ENCODE measurements at places on chromosomes 11 and 22. TPM values are rescaled to one million over a fixed set of nuclear protein-coding genes. Genes with fewer than 3 reads are reported as not detected.

MS4A4E gene
- total RNA-seq, result not detected

KCNJ1 gene
- not detected for total RNA-seq

TRIM51G gene
- total RNA-seq, result not detected

KRTAP5-7 gene
- not detected for total RNA-seq

TTC36 gene
- total RNA-seq, result 2.7 TPM

DEFB131B gene
- not detected for total RNA-seq

SSH3 gene
- 10.7 TPM for total RNA-seq

Measured in A375 (cell line).